Activated CD4-positive, alpha-beta T cell treated with anti-CD3 and anti-CD28 coated beads, Interleukin-2, amount 10 ng/mL, durations not matched to agents 24 days and 14 days (primary cell): ENCODE measurements at places on chromosomes 13 and 19.

DNA sequence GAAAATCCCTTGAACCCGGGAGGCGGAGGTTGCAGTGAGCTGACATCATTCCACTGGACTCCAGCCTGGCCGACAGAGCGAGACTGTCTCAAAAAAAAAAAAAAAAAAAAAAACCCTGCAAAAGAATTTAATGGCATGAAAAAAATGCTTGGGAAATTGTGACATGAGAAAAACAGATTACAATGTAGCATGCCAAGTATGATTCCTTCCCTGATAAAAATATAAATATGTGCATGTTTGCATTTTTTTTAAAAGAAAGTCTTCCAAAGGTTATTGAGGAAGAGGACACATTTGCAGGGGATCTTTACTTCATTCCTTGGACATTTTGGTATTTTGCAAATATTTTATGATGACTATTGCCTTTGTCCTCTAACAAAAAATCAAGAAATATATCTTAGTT lies 14.5 kb upstream of the ZBTB32 start:
- no peak for DNase-seq

GRCh38 chr19:28887920-28888618 lies 324.9 kb downstream of the UQCRFS1 start:
- no peak for DNase-seq

DNA sequence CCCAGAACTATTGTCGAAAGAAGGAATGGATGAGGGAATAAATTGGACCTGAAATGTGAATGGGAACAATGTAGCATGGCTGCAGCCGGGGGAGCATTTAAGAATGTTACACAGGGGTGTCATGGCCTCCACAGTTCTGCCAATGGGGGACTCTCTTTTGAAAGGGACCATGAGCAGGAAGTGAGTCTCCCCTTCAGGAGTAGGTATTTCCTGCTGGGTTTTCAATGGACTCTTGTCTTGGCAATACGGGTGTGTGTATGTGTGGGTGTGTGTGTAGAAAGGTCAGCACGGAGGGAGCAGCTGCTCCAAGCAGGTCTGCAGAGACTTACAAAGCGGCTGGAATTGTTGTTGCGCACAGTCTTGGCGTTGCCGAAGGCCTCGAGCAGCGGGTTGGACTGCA lies 24.4 kb downstream of the MYO1F start:
- DNase-seq, result no peak

DNA sequence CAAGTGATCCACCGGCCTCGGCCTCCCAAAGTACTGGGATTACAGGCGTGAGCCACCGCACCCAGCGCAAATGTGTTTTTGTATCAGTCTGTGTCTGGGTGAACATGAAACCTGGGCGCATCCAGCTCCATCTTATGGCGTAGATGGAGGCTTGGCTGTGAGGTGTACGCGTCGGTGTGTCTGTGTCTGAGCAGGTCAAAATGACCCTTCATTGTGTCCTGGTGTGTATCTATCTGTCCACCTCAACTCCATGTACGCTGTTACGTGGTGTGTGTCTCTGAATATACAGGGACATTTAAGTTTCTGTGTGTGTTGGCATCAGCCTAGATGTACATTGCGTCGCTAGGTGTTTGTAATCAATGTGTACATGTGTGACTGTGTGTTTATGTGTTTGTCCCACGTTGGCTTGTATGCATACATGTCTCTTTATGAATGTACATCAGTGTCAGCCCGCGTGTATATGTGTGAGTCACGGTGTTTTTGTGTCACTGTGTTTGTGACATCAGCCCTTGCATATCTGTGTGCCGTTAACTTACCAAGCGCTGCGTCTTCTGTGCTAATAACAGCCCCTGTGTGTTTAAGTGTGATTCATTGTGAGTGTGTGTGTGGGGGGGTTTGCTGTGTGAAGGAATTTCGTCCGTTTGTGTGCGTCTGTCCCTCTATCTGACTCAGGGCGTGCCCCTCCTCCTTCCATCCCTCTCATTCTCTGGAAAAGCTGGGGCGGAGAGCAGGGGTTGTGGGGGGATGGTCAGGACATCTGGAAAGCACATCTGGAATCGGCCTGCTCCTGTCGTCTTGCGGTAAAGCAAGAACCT lies 6.4 kb downstream of the AXL start:
- peak; percentile 69 for DNase-seq

GRCh38 chr13:77857531-77858209 lies 61.0 kb downstream of the EDNRB start:
- DNase-seq, result peak; percentile 20

- no peak for DNase-seq
Measured at GRCh38 chr13:86710013-86710412, 910.8 kb upstream of the SLITRK6 start.

DNA sequence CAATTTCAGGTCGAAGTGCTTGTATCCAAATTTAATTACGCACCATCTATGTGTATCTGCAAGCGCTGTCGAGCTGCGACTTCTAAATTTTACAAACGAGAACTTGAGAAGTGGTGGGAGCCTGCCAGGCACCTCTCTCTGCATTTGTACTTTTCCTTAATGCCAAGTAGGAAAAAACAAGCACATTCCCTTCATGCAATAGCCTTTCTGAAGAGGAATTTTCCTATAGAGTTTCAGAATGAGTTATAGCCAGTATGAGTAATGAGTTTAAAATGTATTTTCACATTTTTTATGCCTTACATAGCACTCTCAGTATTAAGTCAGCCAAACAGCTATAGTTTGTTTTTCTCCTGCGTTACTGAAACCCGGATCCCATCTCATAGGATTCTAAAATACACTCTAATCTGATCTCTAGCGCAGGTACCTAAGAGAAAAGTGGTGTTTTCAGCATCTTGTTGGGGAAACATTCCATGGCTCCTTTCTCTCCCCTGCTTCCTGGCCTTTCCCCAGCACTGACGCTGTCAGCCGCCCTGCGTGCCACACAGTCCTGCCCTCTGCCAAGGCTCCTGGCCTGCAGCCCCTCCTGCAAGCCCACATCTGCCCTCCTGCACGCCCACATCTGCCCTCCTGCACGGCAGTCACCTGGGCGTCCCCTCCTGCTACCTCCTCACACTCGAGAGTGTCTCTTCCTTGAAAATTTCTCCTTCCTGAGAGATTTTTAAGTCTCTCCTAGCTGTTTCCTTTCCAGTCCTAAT lies 526.9 kb downstream of the MYO16 start:
- no peak for DNase-seq

- DNase-seq, result no peak
Measured at GRCh38 chr13:40968416-40969000, 50.6 kb downstream of the ELF1 start.

GRCh38 chr19:41408256-41408655 lies 10.6 kb downstream of the BCKDHA start:
- no peak for DNase-seq

- no peak for DNase-seq
Measured at GRCh38 chr13:109884462-109884861, 98.1 kb upstream of the IRS2 start.

DNA sequence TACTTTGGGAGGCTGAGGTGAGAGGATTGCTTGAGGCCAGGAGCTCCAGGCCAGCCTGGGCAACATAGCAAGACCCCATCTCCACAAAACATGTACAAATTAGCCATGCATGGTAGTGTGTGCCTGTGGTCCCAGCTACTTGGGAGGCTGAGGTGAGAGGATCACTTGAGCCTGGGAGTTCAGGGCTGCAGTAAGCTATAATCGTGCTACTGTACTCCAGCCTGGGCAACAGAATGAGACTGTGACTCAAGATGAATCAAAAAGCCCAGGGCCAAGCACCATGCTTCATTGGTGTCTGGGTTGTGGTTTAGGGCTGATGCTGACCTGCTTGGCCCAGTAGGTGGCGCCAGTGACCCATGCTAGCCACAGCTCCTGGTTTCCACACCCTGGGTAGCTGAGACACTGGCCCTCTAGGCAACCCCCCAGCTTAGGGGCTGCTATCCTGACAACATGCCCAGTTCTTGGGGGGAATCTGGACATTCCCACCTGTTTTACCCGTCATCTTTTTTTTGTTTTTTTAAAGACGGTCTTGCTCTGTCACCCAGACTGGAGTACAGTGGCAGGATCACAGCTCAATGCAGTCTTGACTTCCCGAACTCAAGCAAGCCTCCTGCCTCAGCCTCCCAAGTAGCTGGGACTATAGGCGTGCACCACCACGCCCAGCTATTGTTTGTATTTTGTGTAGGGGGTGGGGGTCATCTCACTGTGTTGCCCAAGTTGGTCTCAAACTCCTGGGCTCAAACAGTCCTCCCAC lies 5.5 kb downstream of the CCDC124 start:
- DNase-seq, result peak; percentile 94

DNA sequence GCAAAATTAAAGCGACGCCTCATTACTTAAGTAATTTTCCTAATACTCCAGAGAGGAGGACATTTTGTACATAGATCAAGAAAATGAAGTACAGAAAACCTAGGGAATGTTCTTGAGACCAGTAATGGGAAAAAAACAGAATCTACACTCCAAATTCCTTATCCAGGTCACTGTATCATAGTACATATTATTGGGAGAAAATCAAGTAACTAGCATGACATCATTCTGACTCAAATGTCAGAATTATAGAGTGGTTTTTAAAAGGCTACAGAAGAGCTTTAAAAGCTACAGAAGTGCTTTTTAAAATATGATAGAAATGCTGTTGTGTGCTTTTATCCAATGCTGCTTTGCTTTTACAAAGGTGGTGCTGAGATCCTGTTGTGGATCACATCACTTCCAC lies 86.3 kb upstream of the SLC15A1 start:
- DNase-seq, result no peak

GRCh38 chr13:41056826-41057711 lies 4.2 kb upstream of the WBP4 start:
- no peak for DNase-seq

- no peak for DNase-seq
Measured at GRCh38 chr19:18029617-18030338, 21.8 kb downstream of the ARRDC2 start.

DNA sequence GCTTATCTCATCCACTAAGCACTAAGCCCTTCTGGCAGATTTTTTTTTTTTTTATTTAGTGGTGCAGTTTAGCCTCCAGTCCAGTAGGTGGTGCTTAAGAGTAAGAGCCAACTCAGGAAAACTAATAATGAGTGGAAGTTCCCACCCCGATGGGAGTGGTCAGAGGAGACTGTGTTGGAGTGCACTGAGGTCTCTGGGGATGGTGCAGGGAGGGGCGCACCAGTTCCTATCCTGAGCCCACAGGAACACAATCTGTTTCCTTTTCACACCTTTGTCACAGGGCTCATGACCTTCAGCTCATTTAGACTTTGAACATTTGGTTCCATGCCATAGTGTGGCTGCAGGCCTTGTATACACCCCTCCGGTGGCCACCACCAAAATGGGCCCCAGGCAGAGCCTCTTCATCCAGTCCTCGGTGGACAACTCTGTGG lies 367.4 kb downstream of the SPRY2 start:
- DNase-seq, result peak; percentile 49

DNA sequence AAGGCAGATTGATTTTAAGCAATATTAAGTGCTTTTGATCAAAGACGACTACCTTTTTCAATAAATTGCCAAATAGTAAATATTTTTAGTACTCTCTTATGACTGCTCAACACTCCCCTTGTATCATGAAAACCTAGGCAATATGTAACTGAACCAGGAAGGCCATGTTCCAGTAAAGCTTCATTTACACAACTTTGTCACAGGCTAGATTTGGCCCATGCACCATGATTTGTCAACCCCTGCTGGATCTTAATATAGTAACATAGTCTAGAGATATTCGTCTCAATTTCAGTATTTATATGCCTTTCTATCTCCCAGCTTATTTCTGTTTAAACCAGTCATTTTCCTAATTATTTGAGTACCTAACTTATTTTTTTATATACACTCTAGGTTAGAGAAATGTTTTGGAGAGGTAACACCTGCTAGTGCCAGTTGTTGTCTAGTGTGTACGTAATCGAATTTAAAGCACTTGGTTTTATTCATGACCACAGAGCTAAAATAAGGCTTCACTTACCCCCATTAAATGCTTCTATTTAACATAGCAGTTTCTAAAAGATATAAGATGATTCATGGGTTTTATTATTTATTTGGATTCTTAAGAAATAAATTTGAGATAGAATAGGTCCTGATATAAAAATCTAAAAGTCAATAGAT lies 21.0 kb downstream of the TPP2 start:
- no peak for DNase-seq

DNA sequence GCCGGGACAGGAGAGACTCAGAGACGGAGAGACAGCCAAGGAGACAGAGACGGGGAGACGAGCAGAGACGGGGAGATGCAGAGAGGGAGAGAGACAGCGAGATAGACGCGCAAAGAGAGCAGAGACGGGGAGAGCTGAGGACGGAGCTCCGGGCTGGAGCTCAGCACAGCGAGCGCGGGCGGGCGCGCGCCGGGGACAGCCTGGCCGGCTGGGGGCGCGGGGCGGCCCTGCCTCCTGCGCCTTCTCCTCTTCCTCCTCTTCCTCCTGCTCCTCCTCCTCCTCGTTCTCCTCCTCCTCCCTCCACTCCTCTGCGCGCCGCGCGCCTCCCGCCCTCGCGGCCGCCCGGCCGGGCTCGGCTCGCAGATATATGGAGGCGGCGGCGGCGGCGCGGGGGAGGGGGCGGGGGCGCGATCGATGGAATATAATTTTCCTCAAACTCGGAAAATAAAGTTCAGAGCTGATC lies at the start of gene ERFL:
Gene ERFL (minus strand): TSS at position 229 of the 463 bp plus-strand sequence. CDS start 15,530 bp downstream, outside the sequence.
- peak; percentile 80 for DNase-seq

DNA sequence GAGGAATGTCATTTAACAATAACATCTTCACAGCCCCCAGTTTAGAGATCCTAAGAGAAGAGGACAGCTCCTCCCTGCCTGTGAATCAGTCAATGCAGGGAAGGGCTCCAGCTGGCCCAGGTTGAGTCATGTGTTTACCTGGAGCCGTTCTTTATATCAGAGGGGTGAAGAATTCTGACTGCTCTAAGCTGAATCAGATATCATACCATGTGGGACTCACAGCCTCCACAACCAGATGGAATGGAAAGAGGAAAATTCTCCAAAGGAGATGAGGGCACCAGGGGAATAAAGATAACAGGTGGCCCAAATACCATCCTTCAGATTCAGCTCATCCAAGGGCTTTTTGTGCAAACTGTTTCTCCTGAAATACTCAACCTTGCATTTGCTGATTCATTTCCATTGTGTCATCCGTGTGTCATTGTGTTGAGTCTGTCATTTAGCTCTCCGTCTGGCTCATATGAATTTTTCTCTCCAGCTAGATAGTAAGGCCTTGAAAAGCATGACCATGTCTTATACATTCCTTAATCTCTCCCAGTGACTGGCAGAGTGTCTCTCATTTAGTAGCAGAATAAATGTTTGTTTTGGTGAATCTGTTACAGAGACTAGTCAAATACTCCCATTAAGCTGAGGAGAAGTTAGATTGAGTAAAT lies 217.9 kb downstream of the RFC3 start:
- no peak for DNase-seq

- peak; percentile 82 for DNase-seq
Measured at GRCh38 chr19:17209126-17210036, 5.8 kb upstream of the USE1 start.

DNA sequence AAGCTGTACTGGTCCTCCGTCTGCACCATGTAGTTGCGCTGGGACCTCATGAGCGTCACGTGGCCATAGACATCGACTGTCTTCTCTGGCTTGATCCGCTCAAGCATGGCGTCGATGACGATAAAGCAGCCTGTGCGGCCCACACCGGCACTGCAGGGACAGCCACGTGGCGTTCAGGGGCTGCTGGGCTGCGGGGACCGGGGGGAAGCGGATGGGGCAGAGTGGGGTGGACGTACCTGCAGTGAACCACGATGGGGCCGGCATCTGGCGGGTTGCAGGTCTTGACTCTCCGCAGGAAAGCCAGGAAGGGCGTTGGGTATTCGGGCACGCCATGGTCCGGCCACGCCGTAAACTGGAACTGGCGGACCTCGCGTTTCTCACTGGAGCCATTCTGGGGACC lies 128.5 kb downstream of the PTPRS start:
- no peak for DNase-seq

GRCh38 chr19:40822161-40822560 lies 23.2 kb downstream of the EGLN2 start:
- no peak for DNase-seq

- DNase-seq, result no peak
Measured at GRCh38 chr13:47081246-47081645, 184.4 kb upstream of the HTR2A start.
